GF-D8 (cell line): ENCODE measurements at places on chromosomes 4 and X.

GRCh38 chrX:37912777-37913176 lies 65.4 kb upstream of the DYNLT3 start:
- no peak for DNase-seq

- no peak for DNase-seq
Measured at GRCh38 chr4:144450526-144450925, 195.4 kb upstream of the HHIP start.

GRCh38 chrX:148662014-148662413 lies 161.6 kb downstream of the AFF2 start:
- no peak for DNase-seq

GRCh38 chr4:185470501-185471195 lies 885 bp downstream of the CCDC110 start:
- no peak for DNase-seq

GRCh38 chr4:74997948-74998729 lies 65.2 kb downstream of the PARM1 start:
- no peak for DNase-seq
